ENCODE measurements at places on chromosomes 3 and 15.

DNA sequence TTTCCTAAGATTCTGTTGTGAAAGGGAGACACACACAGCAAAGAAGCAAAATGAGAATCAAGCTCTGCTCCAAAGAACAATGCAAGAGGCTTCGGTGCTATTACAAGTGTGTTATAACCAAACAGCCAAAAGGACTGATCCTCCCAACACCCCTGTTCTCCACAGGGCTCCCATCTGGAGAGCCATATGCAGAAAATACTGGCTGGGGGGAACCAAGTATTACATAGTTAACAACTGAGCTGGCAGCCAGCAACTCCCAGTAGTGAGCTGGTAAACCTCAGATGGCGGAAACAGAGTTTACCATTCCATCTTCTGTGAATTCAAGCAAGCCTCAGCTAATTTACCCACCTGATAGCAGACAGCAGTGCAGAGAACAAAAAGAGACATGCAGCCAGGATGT lies 156.4 kb downstream of the NTRK3 start:
- no peak for DNase-seq

DNA sequence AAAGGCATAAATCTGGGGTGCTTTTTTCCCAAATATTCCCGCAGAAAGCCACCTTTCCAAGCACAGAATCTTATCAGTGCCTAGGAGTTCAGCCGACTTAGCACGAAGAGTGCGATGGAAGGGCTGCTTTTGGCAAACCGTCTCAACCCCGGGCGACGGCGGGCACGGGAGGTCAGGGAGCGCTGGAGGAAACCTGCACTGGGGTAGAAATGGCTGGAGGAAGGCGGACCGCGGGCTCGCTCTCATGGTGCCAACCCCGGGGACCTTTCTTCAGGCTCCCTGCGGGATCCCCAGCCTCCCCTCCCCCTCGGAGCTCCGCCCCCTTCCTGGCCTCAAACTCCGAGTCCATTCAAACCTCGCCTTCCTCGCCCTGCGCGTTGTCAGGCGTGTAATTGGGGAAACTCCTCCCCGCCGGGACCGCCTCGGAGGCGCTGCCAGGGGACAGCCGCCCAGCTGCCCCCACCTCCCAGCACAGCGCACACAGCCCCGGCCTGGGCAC lies at the start of gene GABRG3:
TSS of gene GABRG3 (plus strand) at position 470 of the 499 bp plus-strand sequence.
- peak; percentile 65 for DNase-seq

- no peak for DNase-seq
Observed at GRCh38 chr15:47485419-47485818, 231.9 kb upstream of the SEMA6D start.

GRCh38 chr3:104612218-104612617 lies 754.5 kb upstream of the ALCAM start:
- no peak for DNase-seq

GRCh38 chr3:45477041-45477725 lies 88.8 kb downstream of the LARS2 start:
- DNase-seq: no peak

DNA sequence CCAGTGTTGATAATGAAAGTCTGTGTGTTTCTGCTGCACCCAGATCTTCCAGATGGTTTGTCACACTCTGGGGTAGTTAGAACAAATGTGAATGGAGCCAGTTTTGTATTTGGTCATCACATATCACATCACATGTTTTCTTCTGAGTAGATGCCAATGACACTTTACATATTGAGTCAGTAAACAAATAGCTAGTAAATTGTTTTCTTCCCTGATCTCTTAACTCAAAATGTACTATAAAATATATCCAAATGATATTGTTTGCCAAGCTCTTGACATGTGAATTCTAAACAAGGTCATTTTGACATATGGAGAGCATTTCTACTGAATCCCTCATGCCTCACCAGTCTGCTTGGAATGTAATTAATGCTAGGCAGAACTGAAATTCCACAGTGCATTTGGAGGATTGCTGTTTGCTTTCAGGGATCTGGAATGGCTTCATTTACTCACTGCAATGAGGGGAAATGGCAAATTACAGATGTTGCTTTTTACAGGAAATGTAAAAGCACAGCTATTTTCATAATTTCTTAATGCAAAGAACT lies 45.0 kb downstream of the PDHB start:
- no peak for DNase-seq

DNA sequence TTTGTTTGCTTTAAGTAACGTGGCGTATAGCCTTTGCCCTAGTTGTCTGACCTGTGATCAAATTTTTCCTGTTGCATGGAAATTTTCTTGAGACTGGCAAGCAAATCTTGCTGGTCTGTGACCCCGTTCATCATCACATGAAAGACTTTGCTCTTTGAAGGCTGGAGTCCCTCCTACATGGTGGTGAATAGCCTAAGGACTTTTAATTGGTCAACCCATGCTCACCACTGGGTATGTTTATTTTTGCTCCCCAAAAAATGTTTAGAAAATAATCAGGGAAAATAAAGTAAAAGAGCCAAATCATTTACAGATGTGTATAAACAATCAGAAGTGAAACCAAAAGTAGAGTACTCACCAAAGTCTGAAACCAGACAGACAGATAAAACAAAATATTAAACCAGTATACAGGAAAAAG lies 1075.3 kb upstream of the ALCAM start:
- DNase-seq: no peak

DNA sequence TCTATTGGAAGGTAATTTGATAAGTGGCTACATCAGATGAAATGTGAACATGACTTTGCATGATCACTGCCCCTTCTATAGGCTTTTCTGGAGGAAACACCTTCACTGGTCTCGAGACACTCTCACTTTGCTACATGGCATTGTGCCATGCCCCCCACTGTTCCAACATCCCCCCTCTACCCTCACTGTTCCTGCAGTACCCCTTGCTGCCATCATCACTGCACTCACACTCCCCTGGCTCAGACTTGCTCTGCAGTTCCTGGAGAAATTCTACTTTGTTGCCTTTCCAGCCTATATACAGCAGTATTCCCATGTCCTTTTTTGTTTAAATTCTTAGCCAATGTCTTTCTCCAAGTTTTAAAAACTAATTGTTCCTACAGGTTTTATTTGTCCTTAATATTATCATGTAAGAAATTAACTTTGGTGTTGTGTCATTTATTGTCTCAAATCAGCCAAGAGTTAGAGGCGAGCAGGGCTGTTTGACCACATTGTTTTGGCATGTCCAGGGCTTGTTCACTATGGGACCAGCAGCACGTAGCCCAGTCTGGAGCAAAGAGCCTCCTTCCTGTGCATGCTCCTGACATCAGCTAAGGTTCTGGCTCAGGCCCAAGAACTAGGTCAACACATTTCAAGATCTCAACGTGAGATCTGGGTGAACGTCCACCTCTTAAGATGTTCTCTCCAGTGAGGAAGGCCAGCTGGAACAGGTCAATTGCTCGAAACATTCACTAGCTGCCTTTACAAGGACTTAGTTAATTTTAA lies 246.4 kb downstream of the SLC9A9 start:
- DNase-seq: no peak

DNA sequence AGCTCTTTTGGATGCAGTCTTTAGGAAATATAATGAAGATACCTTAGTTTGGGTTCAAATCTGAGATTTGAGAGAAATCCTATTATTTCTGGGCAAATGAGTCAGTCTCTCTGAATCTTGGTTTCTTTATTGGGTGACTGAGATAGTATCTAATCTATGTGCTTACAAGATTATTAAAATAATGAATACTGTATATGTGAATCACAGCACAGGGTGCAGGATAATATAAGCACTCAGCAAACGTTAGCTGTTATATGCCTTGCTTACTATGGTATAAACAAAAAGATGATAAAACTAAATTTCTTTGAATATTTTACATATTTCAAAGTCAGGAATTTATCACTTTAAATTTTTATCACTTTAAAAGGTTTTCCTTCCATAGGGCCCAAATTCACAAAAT lies 29.6 kb downstream of the FGF7 start:
- no peak for DNase-seq

DNA sequence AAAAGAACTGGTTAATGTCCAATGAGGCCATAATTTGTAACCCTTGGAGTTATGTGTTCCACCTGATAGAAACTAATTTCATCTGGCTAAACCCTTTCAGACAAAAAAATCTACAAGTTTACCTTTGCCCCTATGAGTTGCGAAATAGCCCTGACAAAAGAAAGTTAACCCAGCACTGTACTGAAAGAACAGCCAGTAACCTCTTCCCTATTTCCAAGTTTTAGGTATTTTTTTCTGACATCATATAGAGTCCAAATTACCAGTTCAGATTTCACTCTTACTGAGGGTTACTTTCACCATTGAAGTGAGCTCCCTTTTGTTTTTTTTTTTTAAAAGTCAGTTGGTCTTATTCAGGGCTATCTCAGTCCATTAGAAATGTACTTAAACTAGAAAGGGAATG lies 42.8 kb upstream of the PTPRG start:
- no peak for DNase-seq

GRCh38 chr3:157836022-157836421 lies 270.2 kb downstream of the SHOX2 start:
- no peak for DNase-seq

- no peak for DNase-seq
Observed at GRCh38 chr3:127560051-127560787, 30.3 kb downstream of the TPRA1 start.

DNA sequence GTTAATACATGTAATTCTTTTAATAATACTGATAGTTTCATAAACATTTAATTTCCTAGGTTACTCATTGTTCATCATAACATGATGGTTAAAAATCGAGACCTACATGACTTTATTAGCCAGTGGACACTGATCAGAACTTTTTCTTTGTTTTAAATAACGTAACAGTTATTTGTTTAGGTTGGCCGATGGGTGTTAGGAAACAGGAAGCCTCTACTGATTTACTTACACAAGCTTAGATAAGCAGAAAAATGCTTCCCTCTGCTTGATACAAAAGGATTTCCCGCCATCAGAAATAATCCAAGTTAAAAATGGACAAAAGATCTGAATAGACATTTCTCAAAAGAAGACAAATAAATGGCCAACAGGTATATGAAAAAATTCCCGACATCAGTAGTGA lies 16.6 kb upstream of the APH1B start:
- no peak for DNase-seq

Data from neural crest cell (in vitro differentiated cells).